ENCODE measurements at places on chromosomes 5 and 9.

DNA sequence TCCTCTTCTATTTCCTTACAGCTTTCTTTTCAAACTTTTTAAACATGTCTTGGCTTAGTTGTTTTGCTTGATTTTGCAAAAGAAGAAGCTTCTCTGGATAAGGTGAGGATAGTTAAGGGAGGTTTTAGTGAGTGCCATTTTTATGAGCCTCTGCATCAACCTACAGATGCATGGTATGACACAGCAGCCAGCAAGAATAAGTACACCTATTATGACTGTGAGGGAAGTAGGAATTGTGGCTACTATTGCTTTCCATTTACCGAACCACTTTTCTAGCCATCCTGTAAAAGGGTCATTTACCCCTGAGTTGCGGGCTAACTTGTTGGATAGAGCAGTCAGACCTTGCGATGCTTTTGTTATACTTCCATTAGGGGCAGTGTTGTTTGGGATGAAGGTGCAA, 7.0 kb upstream of the TUT7 start:
- DNase-seq = no peak

GRCh38 chr5:100418231-100418630, 116.9 kb upstream of the FAM174A start:
- no peak for DNase-seq

GRCh38 chr5:153632748-153633290, 142.3 kb downstream of the GRIA1 start:
- DNase-seq = no peak

GRCh38 chr9:110464321-110464720, 115.2 kb downstream of the SVEP1 start:
- DNase-seq = no peak

DNA sequence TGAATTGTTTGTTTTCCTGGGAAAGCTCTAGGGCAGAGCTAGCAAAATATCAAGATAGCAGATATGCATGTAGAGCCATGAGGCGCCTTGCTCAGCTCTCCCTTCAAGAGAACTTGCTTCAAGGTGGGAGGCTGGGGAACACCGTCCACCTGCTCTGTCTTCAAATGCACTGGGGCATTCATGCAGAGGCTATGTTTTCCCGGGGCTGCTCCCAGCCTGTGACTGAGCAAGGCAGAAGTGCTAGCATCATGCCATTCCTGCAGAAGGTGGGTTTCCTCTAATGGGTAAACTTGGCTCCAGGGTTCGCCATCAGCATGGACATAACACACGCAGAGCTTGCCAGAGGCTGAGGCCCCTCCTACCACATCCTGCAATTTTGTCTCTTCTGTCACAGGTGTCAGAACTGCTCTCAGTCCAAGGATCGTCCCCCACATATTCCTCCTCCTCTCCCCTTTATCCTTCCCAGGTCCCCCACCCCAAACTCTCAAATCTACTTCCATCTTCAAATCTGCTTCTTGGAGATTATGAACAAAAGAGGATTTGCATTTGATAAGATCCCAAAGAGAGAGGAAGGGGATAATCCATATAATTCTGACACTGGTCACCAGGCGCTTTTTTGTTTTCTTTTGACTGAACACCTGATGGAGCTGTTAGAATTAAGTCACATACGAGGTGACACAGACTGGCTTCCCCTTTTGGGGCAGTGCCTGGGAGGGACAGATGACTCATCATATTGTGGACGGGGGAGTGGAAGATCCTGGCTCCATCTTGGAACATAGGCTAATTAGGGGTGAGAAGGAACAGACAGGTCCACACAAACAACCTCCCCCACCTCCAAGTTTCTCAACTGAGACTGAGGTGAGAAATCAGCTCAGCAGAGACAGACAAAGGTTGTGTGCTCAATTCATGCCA, 85.0 kb upstream of the TAF11L2 start:
- DNase-seq = no peak

Measured in NT2/D1 (cell line).